EH (cell line): ENCODE measurements at places on chromosomes 6 and 20.

DNA sequence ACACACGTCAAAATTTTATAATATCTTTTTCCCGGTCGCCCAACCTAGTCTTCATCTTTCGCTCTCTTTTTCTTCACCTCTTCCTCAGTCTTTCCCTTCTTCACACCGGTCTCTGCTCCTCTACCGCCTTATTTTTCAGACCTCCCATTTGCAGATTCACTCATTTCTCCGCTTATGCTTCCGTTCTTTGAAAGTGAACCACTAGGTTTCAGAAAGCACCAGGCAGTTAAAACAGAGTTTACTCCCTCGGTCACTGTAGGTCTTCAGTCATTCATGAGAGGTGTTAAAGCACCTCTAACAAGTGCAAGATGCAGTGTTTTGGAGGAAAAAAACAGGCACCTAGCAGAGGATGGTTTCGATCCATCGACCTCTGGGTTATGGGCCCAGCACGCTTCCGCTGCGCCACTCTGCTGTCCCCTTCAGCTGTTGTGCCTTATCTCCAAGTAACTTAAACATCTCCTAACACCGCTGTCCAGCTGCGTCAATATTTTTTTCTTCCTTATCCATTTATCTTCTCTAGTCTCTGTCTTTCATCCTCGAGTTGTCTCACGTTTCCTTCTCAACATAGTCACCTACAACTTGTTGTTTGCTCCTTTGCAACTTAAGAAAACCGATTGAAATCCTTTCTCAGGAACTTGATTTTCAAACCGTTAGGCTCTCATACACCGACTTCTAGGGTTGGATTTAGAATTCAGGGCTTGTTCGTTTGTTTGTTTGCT, 119.7 kb upstream of the ZNF184 start:
- DNase-seq = peak; percentile 77

- DNase-seq = no peak
Observed at GRCh38 chr20:53381568-53382262, 211.9 kb downstream of the ZNF217 start.

DNA sequence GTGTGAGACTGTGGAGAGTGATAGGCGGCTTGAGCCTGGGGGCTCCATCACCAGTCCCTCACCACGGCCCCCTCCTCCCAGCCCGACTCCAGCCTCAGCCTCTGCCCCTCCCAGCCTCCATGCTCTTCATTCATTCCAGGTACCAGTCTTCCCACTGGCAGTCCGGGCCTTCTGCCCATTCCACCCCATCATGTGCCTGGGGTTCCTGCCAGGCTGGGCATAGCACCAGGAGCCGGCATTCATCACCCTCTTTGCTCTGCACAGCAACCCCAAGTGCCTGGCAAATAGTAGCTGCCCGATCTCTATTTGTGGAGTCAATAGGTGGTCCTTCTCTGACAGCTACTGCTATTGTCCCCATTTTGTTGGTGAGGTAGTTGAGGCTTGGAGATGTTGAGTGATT, 39.6 kb upstream of the GTSF1L start:
- DNase-seq = no peak

- DNase-seq = no peak
Observed at GRCh38 chr20:63134201-63134612, 81.7 kb downstream of the YTHDF1 start.

- peak; percentile 90 for DNase-seq
Observed at GRCh38 chr20:4045741-4046140, 30.4 kb upstream of the RNF24 start.

DNA sequence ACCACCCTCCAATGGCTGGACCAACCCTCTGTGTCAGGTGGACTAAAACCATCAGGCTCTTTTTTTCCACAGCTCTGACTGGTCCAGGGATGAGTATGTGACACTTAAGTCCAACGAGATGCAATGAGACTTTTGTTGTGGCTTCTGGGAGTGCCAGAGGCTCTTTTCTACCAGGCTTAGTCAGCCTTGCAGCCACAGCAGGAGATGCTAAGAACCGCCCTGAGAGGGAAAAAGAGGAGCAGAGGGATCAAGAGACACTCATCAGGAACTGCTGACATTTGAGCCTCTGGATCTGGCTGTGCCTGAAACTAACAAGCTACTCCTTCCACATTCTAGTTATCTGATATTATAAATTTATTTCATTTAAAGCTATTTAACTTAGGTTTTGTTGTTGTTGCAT, 270.9 kb upstream of the SULF2 start:
- peak; percentile 85 for DNase-seq

GRCh38 chr6:81556551-81556950, 195.9 kb downstream of the TENT5A start:
- DNase-seq = peak; percentile 43

DNA sequence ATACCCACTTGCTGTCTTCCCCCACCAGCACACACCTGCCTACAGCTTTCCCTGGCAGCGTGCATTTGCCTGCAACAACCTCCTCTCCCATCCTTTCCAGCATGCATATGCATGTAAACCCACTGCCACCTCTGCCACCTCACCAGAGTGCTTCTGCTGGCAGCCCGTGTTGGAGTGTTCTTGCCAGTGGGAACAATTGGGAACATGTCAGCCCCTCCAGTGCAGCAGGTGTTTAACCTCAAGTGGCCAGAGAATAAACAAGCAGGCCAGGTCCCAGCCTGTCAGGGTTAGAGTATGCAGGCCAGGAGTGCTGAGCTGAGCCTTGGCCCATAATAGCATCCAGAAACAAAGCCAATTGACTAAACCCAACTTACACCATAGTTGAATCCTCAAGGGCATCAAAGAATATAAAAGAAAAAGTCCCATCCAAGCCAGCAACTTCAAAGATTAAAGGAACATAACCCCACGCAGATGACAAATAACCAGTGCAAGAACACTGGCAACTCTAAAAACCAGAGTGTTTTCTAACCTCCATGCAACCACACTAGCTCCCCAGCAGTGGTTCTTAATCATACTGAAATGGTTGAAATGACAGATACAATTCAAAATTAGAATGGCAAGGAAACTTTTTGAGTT, 1212.1 kb upstream of the CITED2 start:
- DNase-seq = no peak

- DNase-seq = peak; percentile 91
Observed at GRCh38 chr6:25202504-25202903, 76.7 kb upstream of the CARMIL1 start.

DNA sequence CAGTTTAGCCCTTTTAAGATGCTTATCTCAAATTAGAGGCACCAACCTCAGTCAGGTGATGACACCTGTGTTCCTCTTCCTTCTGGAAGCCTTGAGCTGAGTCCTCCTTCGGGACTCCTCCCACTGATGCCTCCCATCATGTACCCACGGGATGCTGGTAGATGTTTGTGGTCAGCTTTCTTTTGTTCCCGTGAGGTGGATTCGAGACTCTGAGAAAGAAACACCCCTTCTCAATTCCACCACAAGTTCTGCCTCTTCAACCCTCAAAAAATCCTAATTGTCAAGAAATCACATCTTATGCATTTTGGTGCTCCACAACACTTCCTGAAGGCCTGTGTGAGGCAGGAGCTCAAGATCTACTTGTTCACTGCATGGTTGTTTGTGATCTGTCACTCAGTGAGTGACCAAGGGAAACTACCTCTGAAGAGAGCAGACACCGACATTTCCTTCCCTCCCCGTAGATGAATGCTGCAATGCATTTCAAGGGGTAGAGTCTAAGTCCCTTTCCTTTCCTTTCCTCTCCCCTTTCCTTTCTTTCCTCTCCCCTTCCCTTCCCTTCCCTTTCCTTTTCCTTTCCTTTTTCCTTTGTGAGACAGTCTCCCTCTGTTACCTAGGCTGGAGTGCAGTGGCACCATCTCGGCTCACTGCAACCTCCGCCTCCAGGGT, 50.5 kb downstream of the PCNA start:
- DNase-seq = no peak

DNA sequence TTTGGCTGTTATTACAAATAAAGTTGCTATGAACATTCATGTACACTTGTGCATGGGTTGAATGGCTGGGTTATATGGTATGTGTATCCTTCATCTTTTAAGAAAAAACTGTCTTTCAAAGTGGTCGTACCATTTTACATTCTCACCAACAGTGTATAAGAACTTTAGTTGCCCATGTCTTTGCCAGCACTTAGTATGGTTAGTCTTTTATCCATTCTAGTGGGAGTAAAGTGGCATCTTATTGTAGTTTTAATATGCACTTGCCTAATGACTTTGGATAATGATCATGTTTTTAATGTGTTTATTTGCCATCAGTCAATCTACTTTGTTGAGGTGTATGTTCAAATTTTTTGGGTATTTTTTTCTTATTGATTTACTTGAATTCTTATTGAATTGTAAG, 32.5 kb upstream of the ECI2 start:
- no peak for DNase-seq

DNA sequence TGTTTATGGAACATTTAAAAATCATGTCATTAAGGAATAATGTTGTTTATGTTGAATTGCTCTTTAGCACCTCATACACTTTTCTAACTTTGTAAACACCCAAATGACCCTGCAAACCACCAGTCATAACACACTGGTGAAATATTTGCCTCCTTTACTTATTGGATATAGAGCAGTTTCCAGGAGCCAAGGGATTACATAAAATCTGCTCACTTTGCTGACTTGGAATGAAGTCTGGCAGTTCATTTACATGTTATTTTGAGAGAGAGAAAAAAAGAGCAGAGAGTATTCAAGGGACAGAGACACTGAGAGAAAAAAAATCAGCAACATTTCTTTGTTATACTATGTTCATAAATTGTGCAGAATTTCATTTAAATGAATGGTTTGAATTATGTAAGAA, 46.6 kb upstream of the DEFB112 start:
- no peak for DNase-seq

DNA sequence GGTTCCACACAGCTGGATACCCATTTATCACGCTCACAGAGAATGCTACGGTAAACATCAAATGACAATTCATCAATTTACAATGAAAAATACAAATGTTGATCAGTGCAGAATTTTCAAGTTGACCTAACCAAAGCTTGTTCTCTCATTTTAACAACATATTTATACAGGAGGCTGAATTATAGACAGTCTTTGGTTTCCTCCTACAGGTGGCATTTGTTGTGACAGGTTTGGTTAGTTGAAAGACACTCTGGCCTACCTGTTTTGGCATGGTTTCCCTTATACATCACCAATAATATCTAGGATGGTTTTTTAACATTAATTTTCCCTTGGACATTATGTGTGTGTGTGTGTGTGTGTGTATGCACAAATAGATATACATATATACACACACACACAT, 642.5 kb upstream of the MMS22L start:
- no peak for DNase-seq
